ENCODE measurements at places on chromosomes 4 and X. TPM values are rescaled to one million over a fixed set of nuclear protein-coding genes. Genes with fewer than 3 reads are reported as not detected.
A peak's percentile ranks its signal among the peaks of the same experiment; 100 is the strongest.

ZDHHC15 gene
- 0.21 TPM for total RNA-seq

CXCL8 gene
- not detected for total RNA-seq

SAGE1 gene
- not detected for total RNA-seq

GRCh38 chrX:79366873-79367749 is at the start of gene ITM2A:
Gene ITM2A (minus strand): TSS chrX:79367334. CDS start chrX:79367215, 119 bp downstream.
- no peaks in the 10 kb centered on the region for H3K27me3 ChIP-seq
- peak; percentile 76 for DNase-seq
- H3K27ac ChIP-seq = peak within 1 kb of the TSS; percentile 93
- peaks cover 21% of the 10 kb centered on the region for H3K36me3 ChIP-seq
- peak within 1 kb of the TSS; percentile 86 for H3K4me3 ChIP-seq

DNA sequence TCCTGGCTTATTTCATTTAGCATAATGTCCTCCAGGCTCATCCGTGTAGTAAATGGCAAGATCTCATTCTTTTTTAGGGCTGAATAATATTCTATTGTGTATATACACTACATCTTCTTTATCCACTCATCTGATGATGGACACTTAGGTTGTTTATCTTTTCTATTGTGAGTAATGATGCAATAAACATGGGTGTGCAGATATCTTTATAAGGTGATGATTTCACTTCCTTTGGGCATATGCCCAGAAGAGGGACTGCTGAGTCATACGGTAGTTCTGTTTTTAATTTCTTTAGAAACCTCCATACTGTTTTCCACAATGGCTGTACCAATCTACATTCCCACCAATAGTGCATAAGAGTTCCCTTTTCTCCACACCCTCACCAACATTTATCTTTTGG is 317.6 kb upstream of the CNKSR2 start:
- no peak overlapping the region for H3K27ac ChIP-seq
- no peaks in the 10 kb centered on the region for H3K4me1 ChIP-seq
- no peak for DNase-seq
- H3K36me3 ChIP-seq = no peaks in the 10 kb centered on the region
- no peak overlapping the region for H3K4me3 ChIP-seq
- no peaks in the 10 kb centered on the region for H3K27me3 ChIP-seq

GRCh38 chrX:9221781-9222180 is 187.9 kb upstream of the FAM9B start:
- no peaks in the 10 kb centered on the region for H3K36me3 ChIP-seq
- H3K4me3 ChIP-seq = no peak overlapping the region
- no peaks in the 10 kb centered on the region for H3K4me1 ChIP-seq
- DNase-seq = no peak

DNA sequence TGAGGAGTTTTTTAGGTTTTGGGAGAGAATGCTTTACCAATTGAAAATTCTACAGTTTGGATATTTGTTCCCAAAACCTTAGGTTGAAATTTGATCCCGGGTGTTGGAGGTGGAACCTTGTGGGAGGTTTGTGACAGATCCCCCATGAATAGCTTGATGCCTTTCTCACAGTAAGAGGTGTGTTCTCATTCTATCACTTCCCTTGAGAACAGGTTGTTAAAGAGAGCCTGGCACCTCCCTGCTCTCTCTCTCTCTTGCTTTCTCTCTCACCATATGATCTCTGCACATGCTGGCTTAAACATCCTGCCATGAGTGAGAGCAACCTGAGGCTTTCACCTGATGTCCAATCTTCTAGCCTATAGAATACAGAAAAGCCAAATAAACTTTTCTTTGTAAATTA is 1475.5 kb upstream of the AGA start:
- no peak overlapping the region for H3K27ac ChIP-seq
- no peaks in the 10 kb centered on the region for H3K27me3 ChIP-seq
- no peak overlapping the region for H3K4me3 ChIP-seq
- H3K36me3 ChIP-seq = no peaks in the 10 kb centered on the region
- no peak for DNase-seq

GRCh38 chr4:153976954-153977353 is 188.1 kb upstream of the SFRP2 start:
- H3K27ac ChIP-seq = no peak overlapping the region
- no peak for DNase-seq
- H3K27me3 ChIP-seq = peaks cover 10% of the 10 kb centered on the region
- H3K4me1 ChIP-seq = no peaks in the 10 kb centered on the region
- peaks cover 14% of the 10 kb centered on the region for H3K36me3 ChIP-seq

DNA sequence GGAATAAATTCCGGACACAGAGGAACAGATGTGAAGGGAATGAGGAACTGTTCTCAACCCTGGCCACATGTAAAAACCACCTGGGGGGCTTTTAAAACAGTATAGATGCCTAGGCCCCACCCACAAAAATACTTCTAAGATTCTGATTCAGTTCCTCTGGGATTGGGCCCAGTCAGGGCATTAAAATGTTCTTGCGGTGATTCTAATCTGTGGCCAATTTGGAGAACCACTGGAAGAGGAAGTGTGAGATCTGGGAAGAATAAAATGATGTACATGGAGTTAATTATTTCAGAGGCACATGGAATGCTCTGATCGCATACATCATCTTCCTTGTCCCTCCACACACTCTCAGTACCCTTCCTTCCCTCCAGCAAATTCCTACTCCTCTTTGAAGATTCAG is 192.2 kb downstream of the APBB2 start:
- no peak for DNase-seq
- H3K4me1 ChIP-seq = no peaks in the 10 kb centered on the region
- no peak overlapping the region for H3K27ac ChIP-seq
- no peaks in the 10 kb centered on the region for H3K27me3 ChIP-seq

DNA sequence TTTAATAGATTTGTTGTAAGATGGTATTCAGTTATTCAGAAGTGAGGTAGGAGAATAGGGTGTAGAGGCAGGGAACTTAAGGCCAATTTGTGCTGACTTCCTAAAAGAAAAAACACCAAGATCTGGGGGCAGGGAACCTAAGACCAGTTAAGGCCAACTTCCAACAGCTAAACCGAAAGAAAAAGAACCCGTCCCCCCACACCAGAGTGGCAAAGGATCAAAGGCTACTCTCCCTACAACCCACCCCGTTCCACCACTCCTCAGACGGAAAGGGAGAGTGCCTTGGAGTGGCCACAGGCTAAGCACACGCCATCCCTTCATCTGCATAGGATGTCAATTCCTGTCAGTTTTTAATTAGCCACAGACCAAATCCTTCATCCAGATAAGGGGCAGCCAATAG is 3.7 kb upstream of the ZNF718 start:
- H3K4me3 ChIP-seq = no peak overlapping the region
- H3K27ac ChIP-seq = no peak overlapping the region
- peaks cover 22% of the 10 kb centered on the region for H3K4me1 ChIP-seq
- no peak for DNase-seq
- no peaks in the 10 kb centered on the region for H3K27me3 ChIP-seq
- peaks cover 28% of the 10 kb centered on the region for H3K36me3 ChIP-seq

DNA sequence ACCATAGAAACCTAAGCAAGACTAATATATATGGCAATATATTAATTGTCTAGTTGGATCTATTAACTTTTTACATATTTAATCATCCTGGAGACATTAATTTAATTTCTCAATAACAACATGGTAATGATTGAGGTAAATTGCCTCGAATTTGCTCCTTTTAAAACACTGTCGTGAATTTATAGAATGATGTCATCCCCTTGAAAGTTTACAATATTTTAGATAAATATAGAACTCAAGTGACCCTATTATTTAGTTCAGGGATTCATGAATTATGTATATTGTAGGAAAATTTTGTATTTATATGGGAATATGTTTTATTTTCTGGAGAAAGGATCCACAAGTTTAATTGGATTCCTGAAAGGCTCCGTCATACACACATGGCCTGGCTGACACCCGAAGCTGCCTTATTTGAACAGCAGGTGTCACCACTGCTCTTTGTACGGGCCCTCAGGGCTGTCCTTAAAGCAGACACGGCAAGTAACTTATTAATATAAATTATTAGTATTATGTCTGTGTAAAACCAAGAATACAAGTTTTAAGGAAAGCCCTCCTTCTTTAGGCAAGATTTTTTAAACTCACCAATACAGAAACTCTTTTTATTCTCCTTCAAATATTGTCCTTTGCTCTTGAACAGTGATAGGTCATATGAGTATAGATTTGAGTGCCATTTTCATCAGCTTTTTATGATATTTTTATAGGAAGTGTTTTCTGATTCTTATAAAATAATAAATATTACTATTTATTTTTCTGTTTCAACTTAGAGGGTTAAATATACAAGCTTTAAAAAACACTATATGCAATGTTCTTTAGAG is 1.9 kb upstream of the PLRG1 start:
- H3K27me3 ChIP-seq = no peaks in the 10 kb centered on the region
- DNase-seq = peak; percentile 83
- H3K4me3 ChIP-seq = no peak overlapping the region

DNA sequence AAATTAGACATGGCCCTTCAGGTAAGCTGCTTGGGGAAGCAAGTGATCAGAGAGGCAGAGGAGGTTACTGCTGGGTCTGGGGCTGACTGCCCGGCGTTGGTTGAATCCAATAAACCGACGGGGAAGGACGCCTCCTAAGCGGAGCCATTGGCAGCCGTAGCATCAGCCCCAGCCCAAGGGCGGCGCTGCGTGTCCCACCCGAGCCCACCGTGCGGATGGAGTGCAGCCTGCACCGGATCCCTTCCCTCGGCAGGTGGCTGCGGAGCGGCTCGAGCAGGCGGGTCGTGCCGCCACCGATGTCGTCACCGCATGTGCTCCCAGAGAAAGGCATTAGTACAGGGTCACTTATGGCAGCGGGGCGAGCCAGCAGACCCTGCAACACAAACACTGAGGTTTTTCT is 82.1 kb downstream of the ALPK1 start:
- DNase-seq = no peak
- no peaks in the 10 kb centered on the region for H3K4me1 ChIP-seq
- no peak overlapping the region for H3K27ac ChIP-seq
- no peak overlapping the region for H3K4me3 ChIP-seq
- no peaks in the 10 kb centered on the region for H3K27me3 ChIP-seq

All from activated naive CD4-positive, alpha-beta T cell treated with anti-CD3 and anti-CD28 coated beads for 36 hours (primary cell).